ENCODE measurements at places on chromosomes 11 and 22. TPM values are rescaled to one million over a fixed set of nuclear protein-coding genes. Genes with fewer than 3 reads are reported as not detected.

DNA sequence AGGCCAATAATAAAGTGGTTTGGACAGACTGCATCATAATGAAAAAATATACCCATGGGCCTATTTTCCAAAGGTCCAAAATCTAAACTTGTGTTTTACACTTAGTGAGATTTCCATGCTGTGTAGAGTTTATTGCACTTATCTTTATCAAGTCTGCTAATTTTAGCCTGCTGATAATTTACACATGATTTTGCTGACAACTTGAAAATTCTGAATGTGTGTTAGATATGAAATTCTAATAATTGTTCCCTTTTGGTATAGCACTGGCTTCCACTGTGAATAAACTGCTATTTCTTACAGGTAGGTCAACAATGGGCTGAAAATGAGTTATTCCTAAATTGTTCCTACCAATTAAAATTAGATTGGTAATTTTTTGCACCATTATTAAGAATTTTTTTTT, 589.1 kb upstream of the ANO3 start:
- DNase-seq: no peak

The GRIA4 gene
- not detected for total RNA-seq

DNA sequence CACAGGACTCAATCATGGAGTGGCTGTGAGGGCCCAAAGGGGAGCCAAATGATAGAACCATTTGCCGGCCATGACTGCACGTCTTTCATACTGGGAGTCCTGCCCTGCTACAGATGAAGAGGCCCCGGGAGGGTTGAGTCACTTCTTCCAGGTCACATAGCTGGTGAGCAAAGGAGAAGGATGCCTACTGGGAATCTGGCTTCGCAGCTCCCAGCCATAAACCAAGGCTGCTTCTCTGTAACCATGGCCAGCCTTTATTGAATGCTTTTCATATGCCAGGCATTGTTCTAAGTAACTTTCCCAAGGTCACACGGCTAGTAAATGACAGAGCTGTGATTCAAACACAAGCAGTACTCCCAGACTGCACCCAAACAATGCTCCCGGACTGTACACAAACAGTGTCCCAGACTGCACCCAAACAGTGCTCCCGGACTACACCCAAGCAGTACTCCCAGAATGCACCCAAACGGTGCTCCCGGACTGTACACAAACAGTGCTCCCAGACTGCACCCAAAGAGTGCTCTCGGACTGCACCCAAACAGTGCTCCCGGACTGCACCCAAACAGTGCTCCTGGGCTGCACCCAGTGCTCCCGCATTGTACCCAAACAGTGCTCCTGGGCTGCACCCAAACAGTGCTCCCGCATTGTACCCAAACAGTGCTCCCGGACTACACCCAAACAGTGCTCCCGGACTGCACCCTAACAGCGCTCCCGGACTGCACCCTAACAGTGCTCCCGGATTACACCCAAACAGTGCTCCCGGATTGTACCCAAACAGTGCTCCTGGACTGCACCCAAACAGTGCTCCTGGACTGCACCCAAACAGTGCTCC, 89.8 kb downstream of the FBXO7 start:
- DNase-seq: peak; percentile 36

- DNase-seq: no peak
These were observed 389.1 kb downstream of the NXPE2 start for GRCh38 chr11:115067471-115067870.

The DEFB131B gene
- total RNA-seq: not detected

DNA sequence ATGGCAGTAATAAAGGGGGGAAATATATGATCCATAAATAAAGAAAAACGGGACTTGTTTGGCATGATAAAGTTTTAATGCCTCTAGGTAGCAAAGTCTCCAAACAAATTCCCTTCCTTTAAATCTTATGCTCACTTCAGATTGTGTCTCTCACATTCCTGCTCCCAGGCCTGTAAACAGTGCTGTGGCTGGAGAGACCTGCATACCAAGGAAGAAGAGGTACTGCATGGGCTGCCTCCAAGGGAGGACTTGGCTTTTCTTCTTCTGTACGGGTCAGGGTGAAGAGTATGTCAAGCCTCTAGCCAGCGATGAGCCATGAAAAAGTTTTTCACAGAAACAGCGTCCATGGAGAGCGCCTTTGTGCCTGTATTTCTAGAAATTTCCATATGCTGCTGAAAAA, 161.8 kb downstream of the KIRREL3 start:
- no peak for DNase-seq

GRCh38 chr22:39253435-39254070, 8.8 kb upstream of the PDGFB start:
- peak; percentile 70 for DNase-seq

Data from left cardiac atrium (tissue), 4 donors.